ENCODE measurements at places on chromosomes 6 and 20.
A peak's percentile ranks its signal among the peaks of the same experiment; 100 is the strongest.

- DNase-seq = no peak
Measured at GRCh38 chr6:125363039-125363823, 61.5 kb upstream of the HDDC2 start.

DNA sequence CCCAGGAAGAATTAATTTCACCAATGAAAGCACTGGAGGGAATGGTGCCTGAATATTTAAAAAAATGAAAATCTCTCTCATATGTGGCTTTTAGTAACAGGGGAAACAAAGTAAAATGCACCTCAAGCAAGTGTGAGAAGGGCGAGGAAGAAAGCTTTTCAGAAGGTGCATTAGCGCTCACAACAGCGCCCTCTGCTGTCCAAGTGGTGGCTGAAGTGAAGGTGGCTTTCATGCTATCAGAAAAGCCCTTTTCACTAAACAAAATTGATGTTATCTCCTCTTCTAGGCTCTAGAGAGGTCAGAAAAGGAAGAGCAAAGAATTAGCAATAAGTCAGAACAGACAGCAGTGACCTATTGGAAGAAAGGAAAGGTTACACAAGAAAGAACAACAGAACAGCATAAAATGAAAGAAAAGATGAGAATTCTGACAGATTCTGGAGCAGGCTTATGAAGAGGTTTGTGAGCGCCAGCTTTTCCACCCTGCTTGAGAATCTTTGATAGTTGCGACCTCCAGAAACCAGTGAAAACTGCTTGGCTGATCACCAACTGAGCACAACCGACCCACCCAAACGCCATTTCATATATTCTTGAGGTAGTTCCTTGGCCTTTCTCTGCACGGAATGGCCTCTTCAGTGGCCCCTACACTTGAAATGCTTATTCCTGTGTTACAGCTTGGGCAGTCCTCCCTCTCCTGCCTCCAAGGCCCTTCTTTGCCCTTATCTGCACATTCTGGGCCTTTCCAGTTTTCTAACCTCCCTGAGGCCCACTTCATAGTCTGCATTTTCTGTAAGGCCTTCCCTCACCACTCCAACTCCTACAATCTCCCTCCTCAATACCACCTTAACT, 45.3 kb downstream of the SMLR1 start:
- DNase-seq = peak; percentile 43

GRCh38 chr20:9478771-9479170, 35.6 kb upstream of the LAMP5 start:
- no peak for DNase-seq

- no peak for DNase-seq
Measured at GRCh38 chr6:124655866-124656265, 306.4 kb upstream of the RNF217 start.

DNA sequence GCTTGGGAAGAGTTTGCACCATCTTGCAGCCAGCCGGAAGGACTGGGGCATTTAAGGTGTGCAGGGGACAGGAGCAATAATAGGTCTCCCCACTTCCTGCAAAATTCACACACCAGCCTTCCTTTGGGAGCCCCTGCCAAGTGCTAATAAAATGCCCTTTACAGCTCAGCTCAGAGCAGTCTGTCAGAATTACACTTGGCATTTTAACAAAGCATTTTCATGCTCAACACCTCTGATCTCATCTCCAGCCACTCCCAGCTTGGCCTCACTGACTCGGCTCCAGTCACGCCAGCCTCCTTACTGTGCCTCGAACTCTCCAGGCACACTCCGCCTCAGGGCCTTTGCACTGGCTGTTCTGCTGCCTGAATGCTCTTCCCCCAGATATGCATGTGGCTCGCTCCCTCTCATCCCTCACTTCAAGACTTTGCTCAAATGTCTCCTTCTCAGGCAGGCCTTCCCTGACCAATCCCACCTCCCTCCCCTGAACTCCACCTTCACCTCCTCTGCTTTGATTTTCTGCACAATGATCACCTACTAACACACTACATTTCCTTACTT, 43.7 kb downstream of the GRM4 start:
- DNase-seq = no peak

- DNase-seq = no peak
Measured at GRCh38 chr6:52115891-52116604, 28.6 kb upstream of the PKHD1 start.

- DNase-seq = no peak
Measured at GRCh38 chr6:45791211-45792168, 224.2 kb downstream of the CLIC5 start.

- DNase-seq = no peak
Measured at GRCh38 chr20:33281550-33282146, 1.4 kb upstream of the BPIFB1 start.

DNA sequence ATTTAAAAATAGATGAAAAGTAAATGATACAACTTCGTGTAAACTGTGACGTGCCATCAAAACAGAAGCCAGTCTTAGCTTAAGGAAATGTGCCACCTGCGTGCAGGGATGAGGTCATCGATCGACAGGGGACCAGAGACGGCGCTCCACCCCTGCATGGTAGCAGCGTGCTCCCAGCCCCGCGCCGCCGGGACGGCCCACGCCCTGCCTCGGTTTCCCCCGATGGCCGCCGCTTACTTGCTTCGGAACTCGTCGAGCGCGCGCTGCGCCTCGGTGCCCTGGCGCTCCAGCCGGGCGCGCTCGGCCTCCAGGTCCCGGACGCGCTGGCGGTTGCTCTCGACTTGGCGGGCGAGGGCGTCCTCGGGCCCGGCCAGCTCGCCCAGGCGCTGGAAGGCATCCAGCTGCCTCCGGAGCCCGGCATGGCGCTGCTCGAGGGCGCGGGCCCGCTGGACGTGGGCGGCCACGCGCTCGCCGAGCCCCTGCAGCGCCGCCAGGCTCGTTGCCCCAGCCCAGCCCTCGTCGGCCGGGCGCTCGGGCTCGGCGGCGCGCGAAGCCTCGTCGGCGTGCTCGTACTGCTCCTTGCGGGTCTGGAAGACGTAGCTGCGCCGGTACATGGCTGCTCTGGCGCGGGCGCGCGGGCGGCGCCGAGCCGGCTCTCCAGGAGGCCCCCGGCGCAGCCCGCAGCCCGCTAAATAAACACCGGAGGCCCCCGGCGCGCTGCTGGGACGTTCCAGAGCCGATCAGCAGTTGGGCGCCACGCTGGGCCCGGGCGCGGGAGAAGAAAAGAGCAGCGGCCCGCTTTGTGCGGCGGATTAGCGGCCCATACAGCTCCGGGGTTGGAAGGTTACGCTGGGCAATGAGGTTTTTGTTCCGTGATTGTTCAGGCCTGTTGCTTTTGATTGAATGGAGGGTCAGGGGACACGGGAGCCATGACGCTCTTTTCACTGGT, at the start of gene BFSP1:
BFSP1 (minus strand) TSS at position 664 of the 949 bp plus-strand sequence; CDS start at position 614, 50 bp downstream.
- no peak for DNase-seq

DNA sequence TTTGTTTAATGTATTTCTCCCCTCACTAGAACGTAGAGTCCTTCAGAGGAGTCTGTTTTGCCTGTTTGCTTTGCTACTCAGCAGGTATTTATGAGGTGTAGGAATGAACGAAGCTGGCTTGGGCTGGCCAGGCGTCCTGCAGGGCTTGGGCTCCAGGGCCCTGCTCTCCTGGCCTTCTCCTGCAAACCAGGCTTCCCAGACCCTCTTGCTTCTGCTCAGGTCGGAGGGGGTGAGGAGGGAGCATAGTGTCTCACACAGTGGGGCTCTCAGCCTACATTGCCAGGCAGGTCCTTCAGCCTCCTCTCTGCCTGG, 24.6 kb upstream of the MLN start:
- DNase-seq = no peak

DNA sequence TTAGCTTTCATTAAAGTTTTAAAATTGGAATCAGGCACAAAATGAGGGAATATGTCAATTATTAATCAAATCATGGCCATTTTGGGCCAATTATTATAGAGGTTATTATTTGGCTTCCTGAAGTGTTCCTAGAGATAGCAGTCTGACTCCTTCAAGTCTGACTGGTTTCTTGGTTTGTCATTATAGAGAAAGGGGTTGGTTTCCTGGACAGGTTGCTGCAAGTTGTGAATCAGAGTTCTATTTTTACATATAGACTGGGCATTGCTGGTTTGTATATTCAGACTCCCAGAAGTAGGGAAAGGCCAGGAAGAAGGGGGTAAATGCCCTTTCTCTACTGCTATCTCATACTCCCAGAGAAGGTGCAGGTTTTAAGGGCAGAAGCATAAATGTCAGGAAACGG, 121.4 kb upstream of the CEP162 start:
- DNase-seq = no peak

GRCh38 chr6:49662892-49663261, 26.2 kb upstream of the RHAG start:
- no peak for DNase-seq

- DNase-seq = peak; percentile 67
Measured at GRCh38 chr6:116371120-116371917, 572 bp downstream of the DSE start.

- DNase-seq = no peak
Measured at GRCh38 chr6:41288030-41288753, 1.7 kb upstream of the TREM1 start.

- no peak for DNase-seq
Measured at GRCh38 chr6:13063300-13063918, 264.9 kb downstream of the TBC1D7 start.

DNA sequence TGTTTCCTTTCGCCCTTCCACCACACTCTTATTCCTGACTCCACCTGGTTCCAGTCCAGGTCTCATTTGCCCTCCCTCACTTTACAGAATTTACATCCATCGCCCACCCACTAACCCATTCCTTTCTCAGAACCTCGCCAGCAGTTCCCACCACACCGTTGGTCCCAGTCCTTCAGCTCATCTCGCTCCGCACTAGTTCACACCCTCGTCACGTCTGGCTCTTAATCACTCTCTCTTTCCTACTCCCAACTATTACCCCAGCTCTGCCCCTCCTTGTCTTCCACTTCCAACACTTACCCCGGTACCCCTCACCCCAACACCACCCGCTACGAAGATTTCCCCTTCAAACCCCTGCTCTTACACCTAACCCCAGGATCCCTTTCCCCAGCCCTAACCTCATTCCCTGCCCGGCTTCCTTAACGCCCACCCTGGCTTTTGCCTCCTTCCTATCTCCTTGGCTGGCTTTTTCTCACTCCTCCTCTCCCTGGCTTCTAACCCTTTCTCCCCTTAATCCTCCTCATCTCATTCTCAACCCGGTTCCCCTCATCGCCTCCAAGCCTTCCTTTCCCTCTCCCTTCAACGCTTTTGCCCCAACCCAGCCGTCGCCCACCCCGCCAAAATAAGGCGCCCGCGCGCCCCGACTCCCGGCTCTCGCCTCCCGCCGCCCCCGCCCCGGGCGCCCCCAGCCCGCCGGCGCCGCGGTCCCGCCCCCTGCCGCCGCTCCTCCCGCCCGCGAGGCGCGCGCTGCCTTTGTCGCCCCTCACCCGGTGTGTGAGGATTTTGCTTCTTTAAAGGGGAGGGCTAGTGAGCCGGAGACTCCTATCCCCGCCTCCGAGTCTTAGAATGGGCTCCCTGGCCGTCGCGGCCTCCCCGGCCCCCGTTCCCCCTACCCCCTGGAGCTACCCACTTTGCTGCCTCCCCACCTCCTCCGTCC, 542 bp downstream of the USP49 start:
- no peak for DNase-seq

DNA sequence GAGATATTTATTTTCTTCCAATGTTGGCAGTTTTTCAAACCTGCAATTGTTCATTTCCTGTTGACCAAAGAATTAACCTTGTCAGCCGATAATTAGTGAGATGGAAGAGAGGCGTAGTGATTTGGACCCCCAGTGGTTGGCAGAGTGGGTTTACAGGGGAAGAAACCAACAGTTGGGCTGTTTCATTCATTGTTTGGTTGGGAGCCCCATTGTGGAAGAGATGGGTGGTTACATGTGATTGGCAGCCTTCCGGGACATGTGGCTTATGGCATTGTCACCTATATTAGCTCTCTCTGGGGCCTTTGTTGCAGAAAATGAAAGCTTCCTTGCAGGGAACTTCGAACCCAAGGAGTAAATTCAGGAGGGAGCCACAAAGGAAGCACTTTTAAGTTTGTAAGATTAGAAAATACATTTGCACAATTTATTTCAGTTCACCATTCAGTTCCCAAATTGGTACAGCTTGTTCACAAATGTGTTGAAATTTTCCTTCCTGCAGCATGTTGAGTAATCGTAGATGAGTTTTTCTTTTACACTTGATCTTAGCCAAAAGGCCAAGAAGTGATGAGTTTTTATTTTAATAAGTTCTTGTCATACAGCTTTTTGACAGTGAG, 50.3 kb upstream of the CDKAL1 start:
- DNase-seq = no peak

- no peak for DNase-seq
Measured at GRCh38 chr20:54173653-54174456, at the start of gene CYP24A1. Gene CYP24A1, minus strand, starts transcription at chr20:54173986. Its CDS starts 407 bp downstream, at chr20:54173579.

GRCh38 chr20:33681288-33681687, 4.9 kb downstream of the E2F1 start:
- no peak for DNase-seq

- DNase-seq = no peak
Measured at GRCh38 chr6:151111670-151112069, 128.1 kb upstream of the AKAP12 start.

GRCh38 chr6:31736021-31736767, at the start of gene CLIC1:
Gene CLIC1, minus strand, starts transcription at chr6:31736530. Its CDS starts 230 bp downstream, at chr6:31736300.
- DNase-seq = peak; percentile 65

GRCh38 chr6:112618849-112619248, 271.7 kb downstream of the RFPL4B start:
- DNase-seq = no peak

GRCh38 chr6:134806180-134806798, 143.6 kb downstream of the ALDH8A1 start:
- DNase-seq = no peak

- no peak for DNase-seq
Measured at GRCh38 chr6:137264311-137265075, 45.3 kb upstream of the IFNGR1 start.

- DNase-seq = no peak
Measured at GRCh38 chr6:167229586-167229985, 61.5 kb upstream of the UNC93A start.

DNA sequence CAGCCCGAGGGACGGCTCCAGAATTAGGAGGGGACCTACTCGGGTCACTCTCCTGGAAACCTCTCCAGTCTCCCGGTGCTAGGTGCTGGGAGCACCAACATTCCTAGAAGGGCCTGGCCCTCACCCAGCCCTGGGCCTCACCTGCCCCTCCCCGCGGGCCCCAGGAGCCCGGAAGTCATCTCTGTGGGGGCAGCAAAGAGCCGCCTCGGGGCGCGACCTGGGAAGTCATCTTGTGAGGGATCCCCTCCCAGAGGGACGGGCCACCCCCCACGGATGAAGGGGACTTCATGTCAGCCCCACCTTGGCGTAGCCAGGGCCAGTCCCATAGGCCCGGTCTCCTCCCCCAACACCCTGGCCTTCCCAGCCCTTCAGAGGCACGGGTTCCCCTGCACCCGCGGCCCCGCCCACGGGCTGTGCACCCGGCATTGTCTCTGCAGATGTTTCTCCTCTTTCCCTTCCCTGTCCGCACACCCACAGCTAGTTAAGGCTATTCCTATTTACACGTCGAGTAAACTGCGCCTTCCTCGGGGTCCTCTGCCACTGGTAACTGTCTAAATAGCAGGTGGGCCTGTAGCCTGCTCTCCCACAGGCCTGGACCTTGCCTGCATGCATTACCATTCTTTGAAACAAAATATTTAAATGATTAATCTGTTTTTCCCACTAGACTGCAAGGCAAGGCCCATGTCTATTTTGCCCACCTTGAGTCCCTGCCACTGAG, 896 bp upstream of the RNASET2 start:
- DNase-seq = no peak
